ENCODE measurements at places on chromosomes 16 and 17. TPM values are rescaled to one million over a fixed set of nuclear protein-coding genes. Genes with fewer than 3 reads are reported as not detected.

DNA sequence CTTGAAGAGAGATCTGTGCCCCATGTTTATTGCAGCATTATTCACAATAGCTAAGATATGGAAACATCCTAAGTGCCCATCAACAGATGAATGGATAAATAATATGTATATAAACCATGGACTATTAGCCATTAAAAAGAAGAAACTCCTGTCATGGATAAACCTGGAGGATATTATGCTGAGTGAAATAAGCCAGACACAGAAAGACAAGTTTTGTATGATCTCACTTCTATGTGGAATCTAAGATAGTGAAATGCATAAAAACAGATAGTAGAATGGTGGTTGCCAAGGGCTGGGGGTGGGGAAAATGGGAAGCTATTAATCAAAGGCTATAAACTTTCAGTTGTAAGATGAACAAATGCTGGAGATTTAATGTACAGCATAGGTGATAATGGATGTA is 19.9 kb upstream of the HEATR6 start:
- no peaks in the 10 kb centered on the region for H3K27me3 ChIP-seq
- H3K36me3 ChIP-seq: no peaks in the 10 kb centered on the region
- no peak overlapping the region for H3K4me3 ChIP-seq

ADORA2B gene
- total RNA-seq: not detected

GRCh38 chr17:78709751-78710181 is 72.3 kb downstream of the CYTH1 start:
- H3K27ac ChIP-seq: peak overlapping the region; percentile 56
- no peak for DNase-seq
- no peaks in the 10 kb centered on the region for H3K27me3 ChIP-seq
- H3K36me3 ChIP-seq: peaks cover 45% of the 10 kb centered on the region
- peaks cover 46% of the 10 kb centered on the region for H3K4me1 ChIP-seq
- H3K4me3 ChIP-seq: no peak overlapping the region

DNA sequence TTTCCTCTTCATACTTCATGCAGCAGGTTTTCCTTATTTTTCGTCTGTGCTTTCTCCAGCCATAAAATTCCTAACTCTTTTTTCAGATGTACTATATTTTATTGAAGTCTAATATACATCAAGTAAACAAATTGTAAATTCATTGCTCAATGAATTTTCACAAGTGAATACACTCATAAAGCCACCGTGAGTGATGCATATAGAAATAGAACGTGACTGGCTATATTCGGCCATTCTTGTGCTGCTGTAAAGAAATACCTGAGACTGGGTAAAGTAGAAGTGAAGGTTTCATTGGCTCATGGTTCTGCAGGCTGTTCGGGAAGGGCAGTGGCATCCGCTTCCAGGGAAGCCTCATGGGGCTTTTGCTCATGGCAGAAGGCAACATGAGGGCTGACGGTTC is 868.4 kb upstream of the EEF2KMT start:
- H3K27ac ChIP-seq: no peak overlapping the region
- H3K4me3 ChIP-seq: no peak overlapping the region
- H3K27me3 ChIP-seq: no peaks in the 10 kb centered on the region
- no peaks in the 10 kb centered on the region for H3K36me3 ChIP-seq
- no peaks in the 10 kb centered on the region for H3K4me1 ChIP-seq

- H3K27me3 ChIP-seq: no peaks in the 10 kb centered on the region
- no peaks in the 10 kb centered on the region for H3K36me3 ChIP-seq
- no peak overlapping the region for H3K4me3 ChIP-seq
- no peak overlapping the region for H3K27ac ChIP-seq
Observed at GRCh38 chr16:10465821-10466220, 80.0 kb downstream of the ATF7IP2 start.

DNA sequence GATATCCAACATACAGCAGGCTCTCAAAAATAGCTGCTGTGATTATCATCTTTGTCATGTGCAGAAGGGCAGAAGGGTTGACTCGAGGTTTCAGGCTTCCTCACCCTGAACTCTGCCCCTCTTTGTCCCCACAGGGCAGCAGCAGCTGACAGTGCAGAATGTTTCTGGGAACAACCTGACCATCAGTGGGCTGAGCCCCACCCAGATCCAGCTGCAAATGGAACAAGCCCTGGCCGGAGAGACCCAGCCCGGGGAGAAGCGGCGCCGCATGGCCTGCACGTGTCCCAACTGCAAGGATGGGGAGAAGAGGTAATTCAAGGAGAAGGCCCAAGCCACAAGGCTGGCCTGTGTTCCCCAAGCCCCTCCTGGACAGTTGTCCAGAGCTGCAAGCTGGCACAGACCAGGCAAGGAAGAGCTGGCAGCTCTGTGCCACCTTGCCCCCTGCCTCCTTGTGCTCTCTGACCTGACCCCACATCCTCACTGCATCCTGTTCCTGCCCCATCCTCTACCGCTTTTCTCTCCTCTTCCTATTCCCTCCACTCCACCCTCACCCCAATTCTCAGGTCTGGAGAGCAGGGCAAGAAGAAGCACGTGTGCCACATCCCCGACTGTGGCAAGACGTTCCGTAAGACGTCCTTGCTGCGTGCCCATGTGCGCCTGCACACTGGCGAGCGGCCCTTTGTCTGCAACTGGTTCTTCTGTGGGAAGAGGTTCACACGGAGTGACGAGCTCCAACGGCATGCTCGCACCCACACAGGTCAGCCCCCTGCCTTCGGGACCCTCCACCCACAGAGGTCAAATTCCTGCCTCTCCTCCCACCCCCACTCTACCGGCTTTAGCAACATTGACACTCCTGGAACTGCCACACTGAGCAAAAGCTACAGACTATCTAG is 16.3 kb upstream of the PNPO start:
- DNase-seq: no peak
- no peak overlapping the region for H3K4me3 ChIP-seq
- H3K4me1 ChIP-seq: no peaks in the 10 kb centered on the region
- no peak overlapping the region for H3K27ac ChIP-seq

- no peaks in the 10 kb centered on the region for H3K27me3 ChIP-seq
- no peak overlapping the region for H3K4me3 ChIP-seq
- no peak overlapping the region for H3K27ac ChIP-seq
Observed at GRCh38 chr16:86455640-86456039, 54.7 kb upstream of the FOXF1 start.

DNA sequence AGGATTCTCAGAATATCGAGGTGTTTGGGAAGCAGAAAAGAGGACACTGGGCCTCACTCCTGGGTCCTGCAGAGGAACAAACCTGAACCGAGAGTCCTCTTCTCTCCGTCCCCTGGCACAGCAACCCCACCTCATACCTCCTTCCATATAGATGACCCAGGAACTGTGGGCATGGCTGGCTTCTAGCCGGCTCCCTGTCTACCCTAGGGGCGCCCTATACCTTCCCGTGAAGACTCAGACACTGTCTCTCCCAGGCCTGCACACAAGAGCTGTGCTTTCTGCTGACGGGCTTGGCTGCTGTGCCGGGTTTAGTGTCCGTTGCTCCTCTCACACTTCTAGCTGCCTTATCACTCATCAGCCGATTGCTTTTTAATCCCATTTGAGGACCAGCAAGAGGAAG is 46.5 kb upstream of the CRISPLD2 start:
- no peak overlapping the region for H3K4me3 ChIP-seq
- no peaks in the 10 kb centered on the region for H3K27me3 ChIP-seq
- H3K27ac ChIP-seq: no peak overlapping the region
- no peak for DNase-seq
- peaks cover 8% of the 10 kb centered on the region for H3K4me1 ChIP-seq
- peaks cover 32% of the 10 kb centered on the region for H3K36me3 ChIP-seq

- DNase-seq: no peak
- no peak overlapping the region for H3K4me3 ChIP-seq
- H3K4me1 ChIP-seq: no peaks in the 10 kb centered on the region
- H3K27ac ChIP-seq: no peak overlapping the region
Observed at GRCh38 chr17:49201481-49201927, 8.9 kb downstream of the GNGT2 start.

RGS11 gene
- total RNA-seq: 0.22 TPM

DNA sequence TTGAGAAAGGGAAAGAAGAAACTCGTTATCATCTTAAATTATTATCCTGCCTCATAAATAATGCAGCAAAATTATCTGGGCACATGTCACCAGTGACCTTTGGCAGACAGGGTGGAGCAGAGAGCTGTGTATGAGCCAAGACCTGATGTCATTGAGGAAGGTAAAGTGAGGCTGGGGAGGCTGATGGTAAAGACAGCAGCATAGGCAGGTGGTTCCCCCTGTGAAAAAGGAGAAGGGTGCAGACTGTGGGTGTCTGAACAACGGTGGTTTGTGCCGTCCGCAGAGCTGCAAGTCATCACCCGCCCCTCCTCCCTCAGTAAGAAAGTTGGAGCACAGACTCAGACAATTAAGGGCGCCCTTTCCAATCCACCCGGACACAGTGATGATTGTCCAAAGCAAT is 30.8 kb upstream of the METTL16 start:
- H3K27ac ChIP-seq: no peak overlapping the region
- H3K36me3 ChIP-seq: no peaks in the 10 kb centered on the region
- DNase-seq: no peak
- no peak overlapping the region for H3K4me3 ChIP-seq
- no peaks in the 10 kb centered on the region for H3K4me1 ChIP-seq

GRCh38 chr16:5841974-5842373 is 744.4 kb upstream of the EEF2KMT start:
- no peaks in the 10 kb centered on the region for H3K27me3 ChIP-seq
- DNase-seq: no peak
- no peaks in the 10 kb centered on the region for H3K36me3 ChIP-seq
- H3K4me1 ChIP-seq: no peaks in the 10 kb centered on the region
- no peak overlapping the region for H3K4me3 ChIP-seq

SPNS2 gene
- total RNA-seq: 0.44 TPM
